Mesendoderm (in vitro differentiated cells): ENCODE measurements at places on chromosomes 5 and 9.

DNA sequence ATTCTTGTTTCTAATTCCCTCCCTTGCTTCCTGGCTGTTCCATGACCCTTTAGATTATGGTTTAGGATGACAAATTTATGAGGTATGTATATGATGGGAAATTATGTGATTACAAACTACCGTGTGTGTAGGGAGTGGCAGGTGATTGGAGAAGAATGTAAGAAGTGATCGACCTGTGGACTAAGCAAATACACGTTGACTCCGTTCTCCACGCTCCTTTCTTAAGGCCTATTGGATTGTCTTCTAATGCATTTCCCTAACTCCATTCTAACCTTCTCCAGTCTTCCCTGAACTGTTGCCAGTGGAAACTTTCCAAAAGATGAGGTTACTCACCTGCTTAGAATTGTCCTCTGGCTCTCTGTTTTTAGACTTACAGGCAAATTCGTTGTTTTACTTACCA, 36.6 kb downstream of the MVB12B start:
- DNase-seq: no peak

- no peak for DNase-seq
Measured at GRCh38 chr5:176781638-176782570, 28.5 kb upstream of the UNC5A start.

- peak; percentile 38 for DNase-seq
Measured at GRCh38 chr9:127388037-127388855, 8.7 kb upstream of the SLC2A8 start.

DNA sequence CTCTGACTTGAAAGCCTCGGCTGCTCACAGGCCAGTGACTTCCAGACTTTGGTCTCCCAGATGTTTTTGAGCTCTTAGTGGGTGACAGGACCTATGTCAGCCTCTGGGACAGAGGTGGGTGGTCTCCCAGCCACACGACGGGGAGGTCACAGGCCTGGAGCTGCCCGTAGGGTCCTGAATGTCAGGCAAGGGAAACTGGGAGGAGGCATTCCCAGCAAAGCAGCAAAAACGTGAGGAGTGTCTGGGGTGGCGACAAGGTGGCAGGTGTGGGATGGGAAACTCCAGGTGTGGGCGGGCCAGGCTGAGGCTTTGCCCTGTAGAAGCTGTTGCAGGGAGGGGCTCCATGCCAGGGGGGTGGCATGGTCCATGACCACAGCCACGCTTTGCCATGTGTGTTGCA, 110.5 kb downstream of the CACNA1B start:
- DNase-seq: no peak

- peak; percentile 45 for DNase-seq
Measured at GRCh38 chr5:174409070-174409469, 315.3 kb upstream of the MSX2 start.
